Activated CD8-positive, alpha-beta T cell treated with anti-CD3 and anti-CD28 coated beads, Interleukin-2, amount 10 ng/mL, durations not matched to agents 7 days and 5 days (primary cell): ENCODE measurements at places on chromosomes 12 and 14.

- no peak for DNase-seq
Observed at GRCh38 chr14:101225157-101226152, 321.9 kb upstream of the RTL1 start.

DNA sequence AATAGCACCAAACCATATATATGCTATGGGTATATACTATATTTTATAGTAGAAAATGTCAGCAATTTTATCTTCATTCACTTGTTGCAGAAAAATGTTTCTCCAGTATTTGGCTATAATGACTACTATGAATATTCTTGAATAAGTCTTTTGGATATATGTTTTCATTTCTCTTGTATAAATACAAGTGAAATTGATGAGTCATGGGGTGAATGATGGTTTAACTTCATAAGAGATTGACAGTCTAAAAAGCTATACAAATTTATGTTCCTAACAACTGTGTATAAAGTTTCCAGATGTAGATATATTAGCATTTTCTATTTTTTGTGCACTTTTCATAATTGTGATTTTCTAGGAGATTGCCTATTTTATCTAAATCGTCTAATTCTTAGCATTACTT, 714.8 kb downstream of the TRHDE start:
- DNase-seq, result no peak

DNA sequence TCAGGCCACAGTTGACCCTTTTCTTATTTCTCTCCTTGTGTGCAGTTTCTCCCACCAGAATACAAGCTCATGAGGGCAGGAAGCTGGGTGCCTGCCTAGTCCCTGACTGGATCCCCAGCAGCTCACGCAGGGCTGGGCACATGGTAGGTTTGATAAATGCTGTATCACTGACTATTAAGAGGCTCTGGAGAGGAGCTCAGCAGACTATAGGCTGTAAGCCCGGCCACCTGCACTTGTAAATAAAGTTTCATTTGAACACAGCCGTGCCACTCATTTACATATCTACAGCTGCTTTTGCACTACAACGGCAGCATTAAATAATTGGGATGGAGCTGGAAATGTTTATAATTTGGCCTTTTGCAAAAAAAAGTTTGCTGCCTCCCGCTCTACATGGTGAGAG, 32.0 kb downstream of the CHGA start:
- DNase-seq, result no peak

- no peak for DNase-seq
Observed at GRCh38 chr12:24947541-24948419, 1.1 kb downstream of the BCAT1 start.
